Suppressor macrophage treated with lipopolysaccharide for 4 hours (primary cell): ENCODE measurements at places on chromosomes 7 and 10.
A peak's percentile ranks its signal among the peaks of the same experiment; 100 is the strongest.

DNA sequence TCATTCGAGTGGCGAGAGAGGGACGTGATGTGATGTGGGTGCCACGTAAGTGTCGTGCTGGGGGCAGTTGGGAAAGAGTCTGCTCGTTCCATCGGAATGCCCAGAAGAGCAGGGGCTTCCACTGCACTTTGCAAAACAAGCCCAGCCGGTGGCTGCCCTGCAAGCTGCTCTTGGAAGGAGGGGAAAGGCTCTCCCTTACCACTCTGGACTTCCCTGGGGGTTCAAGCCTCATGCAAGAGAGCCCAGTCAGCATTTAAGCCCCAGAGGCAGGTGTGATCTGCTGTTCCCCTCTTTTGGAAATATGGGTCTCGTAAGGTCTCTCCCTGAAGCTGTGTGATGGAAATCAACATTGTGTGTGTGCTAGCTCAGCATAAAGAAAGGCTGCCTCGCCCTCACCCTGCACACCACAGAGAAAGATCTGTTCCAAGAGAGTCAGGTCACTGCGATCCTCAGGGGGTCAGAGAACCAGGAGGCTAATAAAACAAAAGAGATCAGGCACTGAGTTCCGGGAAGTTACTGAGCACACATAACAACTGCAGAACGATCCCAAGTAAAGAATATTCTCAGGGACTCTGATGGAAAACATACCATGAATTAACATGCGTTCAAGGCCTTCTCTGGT is 212.5 kb downstream of the ADAM12 start:
- DNase-seq = no peak

DNA sequence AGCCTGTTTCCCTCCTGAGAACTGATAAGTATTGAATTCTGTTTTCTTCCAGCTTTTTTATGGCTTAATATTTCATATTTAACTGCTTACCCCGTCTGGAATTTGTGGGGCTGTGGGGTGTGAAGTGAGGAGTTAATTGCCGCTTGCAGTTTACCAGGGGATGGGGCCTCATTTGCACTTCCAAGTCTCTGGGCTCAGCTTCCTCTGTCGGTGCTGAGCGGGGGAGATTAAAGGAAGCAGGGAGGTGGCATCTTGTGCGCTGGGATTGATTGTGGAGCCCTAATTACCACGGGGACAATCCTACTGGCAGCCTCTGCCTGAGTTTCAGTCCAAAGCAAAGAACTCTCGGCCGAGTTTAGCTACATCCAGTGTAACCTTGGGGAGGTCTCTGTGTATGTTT is 33.4 kb downstream of the ELFN1 start:
- DNase-seq = no peak

- no peak for DNase-seq
Measured at GRCh38 chr7:49638166-49638565, 135.3 kb upstream of the VWC2 start.

DNA sequence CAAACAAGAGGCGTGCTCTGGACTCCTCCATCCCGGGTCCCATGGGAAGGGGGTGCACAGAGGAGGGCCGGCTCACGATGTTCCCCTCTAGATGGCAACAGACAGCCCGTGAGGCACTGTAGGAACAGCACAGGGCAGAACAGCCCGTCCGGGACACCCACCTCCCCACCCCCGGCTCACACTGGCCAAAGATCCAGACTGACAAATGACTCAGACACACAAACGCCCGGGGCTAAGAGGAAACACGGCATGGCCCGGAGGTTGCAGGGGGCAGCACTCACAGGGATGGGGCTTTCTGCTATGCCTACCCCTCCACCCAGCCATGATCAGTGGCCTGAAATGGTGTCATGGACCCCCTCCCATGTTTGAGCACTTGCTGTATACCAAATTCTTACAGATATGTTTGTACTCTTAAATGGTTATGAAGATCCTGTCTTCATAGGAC is 4.9 kb upstream of the ELN start:
- DNase-seq = peak; percentile 16

DNA sequence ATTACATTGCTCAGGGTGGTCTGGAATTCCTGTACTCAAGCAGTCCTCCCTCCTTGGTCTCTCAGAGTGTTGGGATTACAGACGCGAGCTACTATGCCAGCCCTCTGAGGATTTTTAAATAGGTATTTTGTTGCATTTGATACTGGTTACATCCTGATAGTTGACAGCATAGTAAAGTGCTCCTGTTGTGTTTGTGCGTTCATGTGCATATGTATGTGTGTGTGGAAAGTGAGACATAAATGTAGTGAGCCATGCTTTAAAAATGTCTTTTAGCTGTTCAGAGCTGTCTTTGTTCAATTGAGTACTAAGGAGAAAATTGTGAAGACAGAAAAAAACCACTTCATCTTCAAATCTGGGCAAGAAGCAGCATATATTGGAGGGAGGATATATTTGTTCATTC is 27.8 kb downstream of the ZNRF2 start:
- DNase-seq = no peak

DNA sequence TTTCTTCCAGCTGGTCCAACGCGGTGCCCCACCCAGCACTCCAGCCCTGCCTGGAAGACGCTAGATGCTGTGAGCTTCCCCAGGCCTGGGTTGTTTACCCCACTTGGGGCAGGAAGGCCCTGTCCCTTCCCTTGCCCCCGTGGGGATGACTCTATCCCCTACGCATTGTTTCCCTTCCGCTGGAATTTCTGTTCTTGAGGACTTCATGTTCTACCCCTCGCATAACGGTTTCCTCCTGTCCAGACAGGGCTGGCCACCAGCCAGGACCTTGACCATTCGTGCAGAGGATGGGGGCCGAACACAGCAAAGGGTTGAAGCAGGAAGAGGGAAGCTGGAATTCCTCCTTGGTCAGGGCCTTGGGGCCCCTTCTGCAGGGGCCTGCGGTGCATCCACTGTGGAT is 14.7 kb upstream of the SERPINE1 start:
- DNase-seq = no peak

DNA sequence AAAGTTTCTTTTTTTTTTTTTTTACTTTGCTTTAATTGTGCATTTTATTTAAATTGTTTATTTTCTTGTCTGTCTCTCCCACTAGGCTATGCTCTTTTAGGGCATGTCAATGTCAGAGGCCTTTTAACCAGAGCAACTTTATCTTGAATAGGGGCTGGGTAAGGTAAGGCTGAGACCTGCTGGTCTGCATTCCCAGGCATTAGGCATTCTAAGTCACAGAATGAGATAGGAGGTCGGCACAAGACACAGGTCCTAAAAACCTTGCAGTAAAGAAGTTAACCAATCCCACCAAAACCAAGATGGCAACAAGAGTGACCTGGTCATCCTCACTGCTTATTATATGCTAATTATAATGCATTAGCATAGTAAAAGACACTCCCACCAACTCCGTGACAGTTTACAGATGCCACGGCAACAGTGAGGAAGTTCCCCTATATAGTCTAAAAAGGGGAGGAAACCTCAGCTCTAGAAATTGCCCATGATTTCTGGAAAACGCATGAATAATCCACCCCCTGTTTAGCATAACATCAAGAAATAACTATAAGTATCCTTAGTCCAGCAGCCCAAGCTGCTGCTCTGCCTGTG is 47.0 kb upstream of the FRMD4A start:
- DNase-seq = no peak

GRCh38 chr10:71982269-71983178 is 18.3 kb downstream of the CHST3 start:
- DNase-seq = no peak

DNA sequence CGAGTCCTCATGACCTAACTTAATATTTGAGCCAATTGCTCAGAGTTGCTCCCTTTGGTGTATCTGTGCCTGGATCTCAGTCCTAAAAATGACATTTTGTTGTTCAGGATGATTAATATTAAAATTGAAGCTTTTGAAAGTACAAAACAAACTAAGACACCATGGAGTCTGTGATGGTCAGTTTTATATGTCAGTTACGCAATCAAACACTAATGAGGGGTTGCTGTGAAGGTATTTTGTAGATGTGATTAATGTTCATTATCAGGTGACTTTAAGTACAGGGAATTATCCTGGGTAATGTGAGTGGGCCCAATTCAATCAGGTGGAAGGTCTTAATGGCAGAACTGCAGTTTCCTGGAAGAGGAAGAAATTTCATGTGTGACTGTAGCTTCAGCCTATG is 546.7 kb downstream of the REEP3 start:
- DNase-seq = no peak

DNA sequence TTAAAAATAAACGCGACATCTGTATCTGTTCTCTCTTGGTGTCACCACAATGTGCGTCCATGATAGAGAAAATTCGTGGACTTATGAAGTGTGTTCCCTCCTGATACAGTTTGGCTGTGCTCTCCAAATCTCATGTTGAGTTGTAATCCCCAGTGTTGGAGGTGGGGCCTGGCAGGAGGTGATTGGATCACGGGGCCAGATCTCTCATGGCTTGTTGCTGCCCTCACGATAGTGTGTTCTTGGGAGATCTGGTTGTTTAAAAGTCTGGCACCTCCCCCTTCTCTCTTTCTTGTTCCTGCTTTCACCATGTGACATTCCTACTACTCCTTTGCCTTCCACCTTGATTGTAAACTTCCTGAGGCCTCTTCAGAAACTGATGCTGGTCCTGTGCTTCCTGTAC is 229.4 kb upstream of the MYO3A start:
- no peak for DNase-seq

DNA sequence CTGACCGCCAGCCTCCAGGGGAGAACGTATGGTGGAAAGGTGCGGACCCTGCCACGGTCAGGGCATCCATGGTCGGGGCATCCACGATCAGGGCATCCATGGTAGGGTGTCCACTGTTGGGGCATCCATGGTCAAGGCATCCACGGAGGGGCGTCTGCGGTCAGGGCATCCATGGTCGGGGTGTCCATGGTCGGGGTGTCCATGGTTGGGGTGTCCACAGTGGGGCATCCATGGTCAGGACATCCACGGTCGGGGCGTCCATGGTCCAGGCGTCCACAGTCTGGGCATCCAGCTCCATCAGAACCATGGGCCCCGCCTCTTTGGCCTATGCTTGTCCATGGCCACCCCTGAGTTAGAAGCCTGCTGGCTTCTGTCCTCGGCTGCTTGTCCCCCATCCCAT is 148.1 kb downstream of the ADARB2 start:
- DNase-seq = no peak

DNA sequence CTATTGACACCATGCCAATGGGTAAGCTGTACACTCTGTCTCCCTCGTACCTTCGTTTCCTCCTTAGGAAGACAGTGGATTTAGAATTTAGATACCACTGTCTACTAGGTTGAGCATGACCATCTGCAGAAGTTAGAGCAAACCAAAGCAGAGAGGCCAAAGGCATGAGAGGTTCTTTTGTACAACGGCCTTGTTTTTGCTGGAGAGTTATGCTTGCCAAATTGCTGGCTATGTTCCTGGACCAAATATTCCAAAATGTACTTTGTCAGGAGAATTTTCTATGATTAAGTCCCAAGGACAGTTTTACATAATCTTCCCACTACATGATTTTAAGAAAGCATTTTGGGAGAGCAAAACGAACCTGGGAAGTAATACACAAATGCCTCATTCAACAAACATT is 47.9 kb upstream of the PLCE1 start:
- DNase-seq = no peak

DNA sequence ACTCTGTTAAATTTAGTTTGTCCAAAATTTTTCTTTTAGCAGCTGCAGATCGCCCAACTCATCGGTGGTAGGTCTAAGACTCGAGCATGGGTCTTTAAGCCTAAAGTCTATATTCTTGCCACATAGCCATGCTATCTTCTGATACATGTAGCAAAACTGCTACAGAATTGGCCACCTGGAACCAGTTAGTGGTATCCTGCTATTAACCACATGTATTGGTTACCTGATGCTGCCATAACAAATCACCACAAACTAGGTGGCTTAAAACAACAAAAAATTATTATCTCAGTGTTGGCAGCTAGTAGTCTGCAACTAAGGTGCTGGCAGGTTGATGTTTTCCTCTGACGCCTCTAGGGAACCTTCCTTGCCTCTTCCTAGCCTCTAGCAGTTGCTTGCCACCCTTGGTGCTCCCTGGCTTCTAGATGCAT is 96.7 kb upstream of the PIK3CG start:
- no peak for DNase-seq

GRCh38 chr7:123533553-123533917 is 860 bp downstream of the IQUB start:
- no peak for DNase-seq

DNA sequence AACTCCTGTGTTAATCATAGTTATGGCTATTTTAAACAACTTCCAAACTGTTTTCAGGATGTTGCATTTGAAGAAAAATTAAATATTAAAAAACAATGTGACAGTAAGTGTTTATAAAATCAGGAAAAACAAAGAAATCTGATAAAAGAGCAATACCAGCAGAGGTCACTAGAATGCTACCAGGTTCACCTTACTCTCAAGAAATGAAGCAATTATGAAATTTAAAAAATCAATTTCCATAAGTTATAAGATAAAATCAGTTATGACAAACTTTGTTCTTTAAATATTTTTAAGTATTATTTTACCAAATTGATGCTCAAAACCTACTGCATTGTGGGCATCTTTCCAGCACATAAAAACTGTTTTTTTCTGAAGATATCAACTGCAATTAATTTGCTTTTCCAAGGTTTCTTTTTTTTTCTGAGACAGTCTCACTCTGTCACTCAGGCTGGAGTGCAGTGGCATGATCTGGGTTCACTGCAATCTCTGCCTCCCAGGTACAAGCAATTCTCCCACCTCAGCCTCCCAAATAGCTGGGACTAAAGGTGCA is 50.7 kb upstream of the RHEB start:
- peak; percentile 9 for DNase-seq

GRCh38 chr7:104923010-104923421 is 91.0 kb upstream of the KMT2E start:
- peak; percentile 94 for DNase-seq

DNA sequence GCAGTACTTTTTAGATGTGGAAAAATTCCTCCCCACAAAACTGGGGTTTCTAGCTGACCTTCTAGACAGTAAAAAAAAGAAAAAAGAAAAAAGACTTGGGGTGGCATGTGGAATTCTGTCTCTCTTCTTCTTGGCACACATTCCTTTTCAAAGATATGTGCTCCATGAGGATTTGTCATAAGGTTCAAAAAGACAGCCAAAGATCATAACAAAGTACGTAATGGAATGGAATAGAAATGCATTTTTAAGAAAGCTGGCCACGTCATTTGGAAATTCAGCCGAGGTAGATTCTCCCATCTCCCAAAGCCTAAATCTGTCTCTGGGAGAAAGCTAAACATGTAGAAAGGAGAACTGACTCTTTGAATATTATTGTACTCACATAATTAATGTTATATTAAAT is 381.3 kb upstream of the NFE2L3 start:
- no peak for DNase-seq

DNA sequence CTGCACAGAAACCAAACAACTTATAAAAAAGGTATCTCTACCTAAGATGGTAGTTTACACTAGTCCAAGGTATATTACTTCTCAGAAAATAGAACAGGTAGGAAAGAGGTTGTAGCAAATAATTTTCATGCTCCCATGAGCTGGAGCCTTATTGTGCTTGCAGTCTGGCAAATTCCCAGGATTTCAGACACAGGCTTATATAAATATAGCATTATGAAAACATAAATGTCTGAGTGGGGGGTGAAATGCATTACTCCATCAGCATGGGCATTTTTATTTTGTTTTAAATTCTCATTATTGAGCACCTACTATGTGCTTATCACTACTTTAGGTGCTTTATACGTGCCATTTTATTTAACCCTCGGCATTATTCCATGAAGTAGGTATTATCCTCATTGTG is 83.0 kb upstream of the PHYHIPL start:
- no peak for DNase-seq

GRCh38 chr7:78080241-78080640 is 281.7 kb downstream of the PHTF2 start:
- no peak for DNase-seq
